ENCODE measurements at places on chromosomes 4 and X.

DNA sequence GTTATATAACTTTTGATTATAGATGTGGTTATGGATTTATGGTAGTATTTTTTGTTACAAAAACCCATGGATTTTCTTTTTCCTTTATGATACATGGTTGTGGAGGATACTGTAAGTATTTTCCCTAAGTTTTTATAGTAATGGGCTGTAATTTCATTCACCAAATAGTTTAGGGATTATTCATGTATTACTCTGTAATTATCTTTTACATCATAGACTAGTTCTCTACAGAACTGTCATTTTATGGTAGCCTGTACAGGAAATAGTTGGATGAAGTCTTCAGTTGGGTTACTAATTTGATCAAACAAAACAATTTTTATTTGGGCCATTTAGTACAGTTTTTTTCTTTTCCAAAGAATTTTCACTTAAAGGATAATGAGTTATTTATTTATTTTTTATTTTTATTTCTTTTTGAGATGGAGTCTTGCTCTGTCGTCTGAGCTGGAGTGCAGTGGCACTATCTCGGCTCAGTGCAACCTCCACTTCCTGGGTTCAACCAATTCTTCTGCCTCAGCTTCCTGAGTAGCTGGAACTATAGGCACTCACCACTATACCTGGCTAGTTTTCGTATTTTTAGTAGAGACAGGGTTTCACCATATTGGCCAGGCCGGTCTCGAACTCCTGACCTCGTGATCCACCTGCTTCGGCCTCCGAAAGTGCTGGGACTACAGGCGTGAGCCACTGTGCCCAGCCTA, 42.1 kb downstream of the RBPJ start:
- no peak for DNase-seq

DNA sequence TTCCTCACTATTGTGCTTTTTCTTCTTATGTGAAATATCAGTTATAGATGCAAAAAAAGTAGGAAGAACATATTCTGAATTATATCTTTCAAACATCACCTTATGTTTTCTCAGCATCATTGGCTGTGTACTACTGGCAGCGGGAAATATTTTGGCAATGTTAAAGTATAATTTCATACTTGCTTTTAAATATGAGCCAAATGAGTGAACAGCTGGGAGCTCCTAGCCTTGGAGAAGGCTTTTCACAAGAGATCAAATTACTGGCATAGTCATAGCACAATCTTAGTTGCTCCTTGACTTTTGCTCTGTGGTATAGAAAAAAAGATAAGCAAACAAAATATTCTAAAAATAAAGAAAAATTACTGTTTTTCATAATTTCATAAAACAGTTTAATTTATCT, 1575.8 kb upstream of the PABPC4L start:
- no peak for DNase-seq

- DNase-seq: no peak
These were observed 12.3 kb upstream of the ENOX2 start for GRCh38 chrX:130915302-130915701.

DNA sequence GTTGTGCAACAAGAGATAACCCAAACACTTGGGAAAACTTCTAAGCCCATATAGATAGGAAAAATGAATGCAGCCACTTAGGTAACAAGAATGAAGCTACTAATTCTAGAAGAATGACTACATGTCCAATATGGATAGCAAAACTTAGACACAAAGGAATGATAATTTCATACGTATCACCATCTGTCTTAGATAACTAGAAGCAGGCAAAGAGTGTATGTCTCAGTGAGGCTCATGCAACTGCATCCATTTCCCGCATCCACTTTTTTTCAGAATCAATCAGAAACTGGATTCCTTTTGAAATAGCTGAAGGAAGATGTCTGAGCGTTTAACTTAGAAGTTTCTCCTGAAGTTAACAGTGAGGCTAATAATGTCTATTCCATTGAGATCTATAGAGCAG, 408.7 kb upstream of the PITX2 start:
- no peak for DNase-seq

GRCh38 chr4:36492041-36492440, 210.6 kb downstream of the DTHD1 start:
- no peak for DNase-seq

- DNase-seq: no peak
These were observed 76.5 kb downstream of the STIM2 start for GRCh38 chr4:26937139-26937538.

DNA sequence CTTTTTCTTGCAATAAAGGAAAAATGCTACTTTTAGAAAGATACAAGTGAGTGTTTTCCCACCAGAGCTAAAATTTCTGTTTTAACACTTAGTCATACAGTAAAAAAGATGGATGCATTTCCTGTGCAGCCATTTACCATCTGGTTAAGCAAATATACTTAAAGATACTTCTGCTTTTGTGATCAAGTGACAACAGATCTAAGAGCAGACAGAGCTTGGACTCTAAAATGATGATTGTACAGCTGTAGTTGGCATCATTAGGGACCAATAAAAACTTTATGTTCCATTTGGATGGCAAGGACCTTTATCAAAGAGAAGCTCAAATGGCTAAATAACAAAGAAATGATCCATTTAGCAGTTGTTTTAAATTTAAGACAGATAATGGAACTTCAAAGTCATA, 270.8 kb downstream of the FSTL5 start:
- DNase-seq: no peak

DNA sequence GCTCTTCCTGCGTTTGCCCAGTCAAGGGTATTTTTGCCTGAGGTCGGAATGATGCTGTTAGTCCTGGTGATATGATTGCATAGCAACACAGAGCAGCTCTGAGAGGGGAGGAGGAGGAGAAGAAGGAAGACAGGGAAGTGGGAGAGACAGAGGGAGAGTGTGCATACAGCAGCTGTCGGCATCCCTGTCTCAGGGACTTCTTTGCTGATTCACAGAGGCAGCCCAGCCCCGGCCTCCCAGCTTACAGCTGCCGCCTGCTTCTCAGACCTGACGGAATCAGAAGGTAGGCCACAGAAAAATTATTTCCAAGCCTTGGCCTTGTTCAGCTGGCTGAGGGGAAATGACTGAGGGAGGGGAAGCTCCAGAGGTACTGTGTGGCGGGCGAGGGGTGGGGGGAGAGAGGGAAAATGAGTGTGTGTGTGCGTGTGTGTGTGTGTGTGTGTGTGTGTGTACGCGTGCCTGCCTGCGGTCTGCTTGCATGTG, 319 bp downstream of the DRP2 start:
- DNase-seq: no peak

DNA sequence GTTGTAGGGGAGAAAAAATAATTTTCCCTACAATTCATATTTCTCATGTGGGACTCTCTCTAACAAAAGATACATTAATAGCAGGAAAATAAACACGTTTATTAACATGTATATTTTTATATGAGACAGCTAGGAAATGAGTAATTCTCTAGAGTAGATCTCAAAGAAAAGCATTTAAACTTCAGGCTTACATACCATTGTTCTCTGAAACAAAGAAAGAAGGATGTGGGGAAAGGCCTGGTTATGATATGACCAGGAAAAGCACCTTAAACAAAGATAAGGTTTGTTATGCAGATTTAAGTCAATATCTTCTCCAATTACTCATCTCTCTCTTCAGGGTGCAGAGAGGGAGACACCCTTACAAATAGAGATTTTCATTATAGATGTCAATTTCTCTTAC, 131.3 kb downstream of the SLC7A11 start:
- no peak for DNase-seq

- DNase-seq: no peak
These were observed 837.6 kb downstream of the PDHA2 start for GRCh38 chr4:96677499-96677898.

- no peak for DNase-seq
These were observed 118.1 kb upstream of the TLR3 start for GRCh38 chr4:185950891-185951290.

DNA sequence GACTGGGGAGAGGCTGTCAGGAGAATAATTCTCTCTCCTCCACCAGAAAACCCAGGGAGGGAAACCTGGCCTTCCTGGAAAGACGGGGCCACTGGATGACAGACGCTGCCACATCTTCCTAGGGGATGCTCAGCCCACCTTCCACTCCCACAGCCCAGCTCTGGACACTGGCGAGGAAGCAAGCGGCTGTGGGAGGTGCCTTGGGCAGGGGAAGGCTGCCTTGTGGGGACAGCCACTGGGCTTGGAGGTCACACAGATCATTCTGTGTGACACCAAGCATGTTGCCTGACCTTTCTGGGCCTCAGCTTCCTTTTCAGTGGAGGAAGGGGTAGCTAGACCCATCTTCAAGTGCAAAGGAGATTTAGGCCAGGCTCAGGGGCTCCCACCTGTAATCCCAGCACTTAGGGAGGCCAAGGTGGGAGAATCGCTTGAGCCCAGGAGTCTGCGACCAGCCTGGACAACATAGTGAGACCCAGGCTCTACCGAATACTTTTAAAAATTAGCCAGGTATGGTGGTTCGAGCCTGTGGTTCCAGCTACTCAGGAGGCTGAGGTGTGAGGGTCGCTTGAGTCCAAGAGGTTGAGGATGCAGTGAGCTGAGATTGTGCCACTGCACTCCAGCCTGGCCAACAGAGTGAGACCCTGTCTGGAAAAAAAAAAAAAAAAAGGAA, 9.8 kb upstream of the MSX1 start:
- no peak for DNase-seq

DNA sequence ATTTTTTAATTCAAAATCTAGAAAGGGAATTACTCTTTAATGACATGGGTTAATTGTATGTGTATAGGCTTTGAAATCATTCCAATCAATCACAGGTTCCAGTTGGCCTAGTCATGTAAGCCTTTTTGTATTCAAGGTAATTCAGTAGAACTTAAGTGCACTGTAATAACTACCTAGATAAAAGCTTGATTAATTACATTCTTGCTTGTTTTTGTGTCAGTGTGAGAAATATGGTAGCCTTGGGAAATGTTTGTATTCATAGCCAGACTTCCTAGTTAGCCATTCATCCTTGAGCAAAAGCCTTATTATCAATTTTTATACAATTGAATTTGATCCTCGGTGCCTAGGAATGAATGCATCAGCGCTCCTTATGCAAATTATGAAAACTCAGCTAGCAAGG, 33.5 kb downstream of the TKTL2 start:
- no peak for DNase-seq

DNA sequence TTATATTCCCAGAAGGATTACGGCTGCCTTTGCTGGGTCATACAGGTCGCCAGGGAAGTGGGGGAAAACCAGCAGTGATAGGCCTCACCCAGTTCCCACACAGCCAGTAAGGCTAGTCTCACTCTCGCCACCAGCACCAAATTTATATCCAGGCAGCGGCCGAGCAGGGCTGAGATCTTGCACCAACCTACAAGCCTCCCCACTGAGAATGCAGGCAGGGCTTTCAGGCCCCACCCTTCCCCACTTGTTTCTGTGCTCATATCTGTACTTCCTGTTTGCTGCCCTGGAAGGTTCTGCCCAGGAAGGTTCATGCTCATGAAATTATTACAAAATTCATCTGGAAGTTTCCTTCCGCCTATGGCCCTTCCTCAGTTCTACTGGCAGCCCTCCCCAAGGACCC, 179.7 kb downstream of the STIM2 start:
- DNase-seq: no peak

- DNase-seq: no peak
These were observed 11.7 kb upstream of the PTTG2 start for GRCh38 chr4:37948542-37948941.

- no peak for DNase-seq
These were observed 2407.1 kb downstream of the ARAP2 start for GRCh38 chr4:33837043-33837838.

- no peak for DNase-seq
These were observed 653 bp downstream of the BEX1 start for GRCh38 chrX:103063191-103063845.

- peak; percentile 43 for DNase-seq
These were observed 3.1 kb upstream of the NR3C2 start for GRCh38 chr4:148445071-148445859.

- no peak for DNase-seq
These were observed 15.7 kb downstream of the OFD1 start for GRCh38 chrX:13750204-13750603.
